Non-pigmented ciliary epithelial cell (primary cell): ENCODE measurements at places on chromosomes 5 and 9.

DNA sequence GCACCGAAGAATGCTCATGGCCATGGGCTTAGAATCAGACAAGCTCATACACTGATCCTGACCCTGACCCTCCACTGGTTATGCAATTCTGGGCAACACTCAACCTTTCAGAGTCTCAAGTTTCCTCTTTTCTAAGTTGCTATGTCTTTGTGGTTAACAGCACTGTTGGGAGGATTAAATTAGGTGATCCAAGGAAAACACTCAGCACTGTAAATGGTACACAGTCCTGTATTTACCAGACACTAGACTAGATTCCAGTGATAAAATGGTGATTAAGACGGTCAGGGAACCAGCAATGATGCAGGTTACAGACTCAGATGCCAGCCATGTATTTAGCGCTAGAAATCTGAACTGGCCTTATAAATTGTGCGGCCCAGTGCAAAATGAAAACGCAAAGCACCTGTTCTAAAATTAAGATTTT, 8.1 kb downstream of the ARL15 start:
- no peak for DNase-seq

GRCh38 chr5:148989567-148989966, 73.3 kb downstream of the SH3TC2 start:
- no peak for DNase-seq

DNA sequence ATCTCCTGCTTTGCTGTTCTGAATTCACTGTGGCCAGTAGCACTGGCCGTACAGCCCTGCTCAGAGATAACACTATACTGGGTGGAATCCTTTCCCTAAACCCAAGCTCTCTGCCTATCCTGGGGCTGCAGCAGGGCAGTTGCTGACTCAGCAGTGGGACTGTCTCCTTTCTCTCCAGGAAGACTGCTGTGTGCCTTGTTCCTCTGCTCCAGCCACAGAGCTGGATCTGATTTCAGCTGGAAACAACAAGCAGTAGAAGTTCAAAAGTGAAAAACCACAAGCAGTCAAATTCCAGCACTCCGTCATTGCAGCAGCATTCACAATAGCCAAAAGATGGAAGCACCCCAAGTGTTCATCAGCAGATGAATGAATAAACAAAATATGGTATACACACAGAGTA, 105.0 kb downstream of the FBXL7 start:
- peak; percentile 63 for DNase-seq

GRCh38 chr5:111493031-111493430, 19.3 kb downstream of the STARD4 start:
- no peak for DNase-seq

DNA sequence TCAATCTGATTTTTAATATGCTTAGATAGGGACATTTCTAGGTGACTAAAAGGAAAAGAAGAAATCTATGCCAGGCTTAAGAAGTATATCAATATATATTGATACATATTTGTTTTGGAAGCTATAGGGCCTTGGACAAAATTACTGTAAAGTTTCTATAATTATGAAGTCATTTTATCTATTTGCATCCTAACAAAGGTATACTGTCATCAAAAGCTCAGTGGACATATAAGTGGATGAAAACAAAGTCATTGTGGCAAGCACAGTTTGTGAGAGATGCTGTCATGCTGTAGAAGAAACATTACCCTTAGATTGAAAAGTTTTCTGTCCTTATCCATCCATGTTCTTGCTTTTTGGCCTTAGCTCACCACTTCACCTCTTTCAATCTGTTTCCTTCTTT, 140.3 kb upstream of the SPEF2 start:
- DNase-seq, result no peak

GRCh38 chr9:115691693-115692092, 461.9 kb upstream of the PAPPA start:
- no peak for DNase-seq

DNA sequence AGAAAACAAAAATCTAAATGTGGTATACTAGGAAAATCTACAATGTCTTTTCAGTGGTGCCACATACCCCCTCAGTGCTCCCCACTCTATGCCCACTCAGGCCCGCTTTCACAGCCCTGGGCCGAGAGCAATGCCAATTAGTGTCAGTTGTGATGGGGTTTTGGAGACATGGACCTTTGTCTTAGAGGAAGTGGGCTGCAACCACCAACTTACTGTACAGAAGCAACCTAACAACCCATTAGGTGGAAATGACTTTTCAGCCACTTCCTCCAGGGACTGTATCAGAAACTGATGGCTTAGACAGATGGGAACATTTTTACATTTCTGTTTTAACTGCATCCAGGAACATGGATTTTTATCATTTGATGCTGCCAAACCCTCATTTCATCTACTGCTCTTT, 268.0 kb downstream of the BNC2 start:
- no peak for DNase-seq

DNA sequence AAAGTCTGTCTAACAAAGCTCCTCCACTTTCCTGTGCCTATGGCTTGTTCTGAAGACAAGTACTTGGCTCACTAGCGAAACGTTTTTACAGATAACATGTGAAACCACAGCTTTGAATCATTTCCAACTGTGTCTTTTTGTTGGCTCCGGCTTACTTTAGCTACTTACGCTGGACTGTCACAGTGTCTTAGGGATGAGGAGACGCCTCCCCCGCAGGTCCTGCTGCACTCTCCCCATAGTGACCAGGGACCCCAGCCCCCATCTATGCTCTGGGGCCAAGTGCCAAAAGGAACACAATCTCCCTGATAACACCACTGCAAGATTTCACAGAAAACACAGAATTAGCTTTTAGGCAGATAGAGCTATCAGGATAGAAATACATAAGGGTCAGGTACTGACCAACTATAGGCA, 219.1 kb downstream of the ADAMTS6 start:
- DNase-seq, result peak; percentile 84

DNA sequence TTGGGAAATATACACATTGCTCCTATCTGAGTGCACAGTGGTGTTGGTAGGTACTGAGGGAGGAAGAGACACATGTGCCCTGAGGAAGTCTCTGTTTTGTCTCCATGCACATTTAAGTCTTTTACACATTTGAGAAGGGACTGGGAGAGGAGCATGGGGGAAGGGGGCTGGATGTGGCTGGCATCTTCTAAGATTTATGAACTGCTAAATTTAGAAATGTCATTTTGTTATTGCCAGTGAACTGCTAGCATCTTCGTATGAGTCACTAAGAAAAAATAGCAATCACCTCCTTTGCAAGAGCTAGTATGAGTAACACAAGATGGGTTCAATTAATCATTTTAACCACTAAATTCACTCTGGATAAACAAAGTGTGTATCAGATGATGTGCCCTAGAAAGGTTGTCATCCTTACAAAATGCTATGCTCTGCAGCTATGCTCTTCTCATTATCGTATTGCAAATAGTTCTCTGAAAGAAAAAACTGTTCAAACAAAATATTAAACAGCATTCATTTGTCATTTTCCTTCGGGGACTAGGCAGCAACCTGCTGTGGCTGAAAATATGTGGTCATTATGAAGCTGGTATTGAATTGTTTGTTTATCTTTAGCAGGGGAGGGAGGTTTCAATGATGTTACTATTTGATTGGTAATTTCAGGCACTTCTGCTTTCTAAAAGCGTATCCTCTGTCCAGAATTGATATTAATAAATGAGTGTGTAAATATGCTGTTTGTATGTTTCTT, 236.5 kb downstream of the DMRTA1 start:
- DNase-seq, result peak; percentile 27

DNA sequence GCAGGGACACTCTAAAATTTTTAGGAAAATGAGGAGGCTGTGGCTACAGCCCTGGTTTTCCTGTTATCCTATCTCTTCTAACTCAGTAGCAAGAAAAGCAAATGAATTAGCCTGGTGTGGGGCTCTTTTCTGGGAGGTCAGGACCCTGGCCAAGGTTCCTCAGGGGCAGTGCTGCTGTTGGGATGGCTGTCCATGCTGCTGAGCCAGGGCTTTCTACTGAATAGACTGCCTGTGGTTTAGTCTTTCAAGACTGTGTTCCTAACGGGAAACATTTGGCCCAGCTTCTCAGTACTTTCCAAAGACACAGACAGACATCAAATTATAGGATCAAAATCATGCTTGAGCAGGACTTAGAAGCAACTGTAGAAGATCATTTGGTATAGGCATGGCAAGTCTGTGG, 18.1 kb downstream of the TNC start:
- no peak for DNase-seq

DNA sequence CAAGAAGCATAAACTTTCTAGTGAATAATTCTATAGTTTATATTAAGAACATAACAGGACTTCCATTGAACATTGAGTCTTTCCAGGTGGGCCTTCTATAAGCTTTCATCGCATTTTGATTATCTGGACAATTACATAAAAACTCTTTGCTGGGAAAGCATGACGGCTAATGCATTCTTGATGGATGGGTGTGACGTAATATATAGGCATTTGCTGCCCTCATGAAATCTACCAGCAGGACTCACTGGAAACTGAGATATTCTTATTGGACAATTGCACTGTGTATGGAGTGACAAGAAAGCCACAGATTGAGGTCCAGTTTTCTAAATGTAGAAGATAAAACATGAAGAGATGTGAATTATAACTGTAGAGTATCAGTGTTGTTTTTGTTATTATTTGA, 15.0 kb downstream of the PTPRD start:
- no peak for DNase-seq

GRCh38 chr5:78495800-78496199, 135.4 kb downstream of the SCAMP1 start:
- DNase-seq, result no peak

GRCh38 chr5:72167257-72167656, 60.0 kb downstream of the MAP1B start:
- DNase-seq, result no peak

- no peak for DNase-seq
These were observed 279.3 kb upstream of the ANKRD55 start for GRCh38 chr5:56512313-56512996.

DNA sequence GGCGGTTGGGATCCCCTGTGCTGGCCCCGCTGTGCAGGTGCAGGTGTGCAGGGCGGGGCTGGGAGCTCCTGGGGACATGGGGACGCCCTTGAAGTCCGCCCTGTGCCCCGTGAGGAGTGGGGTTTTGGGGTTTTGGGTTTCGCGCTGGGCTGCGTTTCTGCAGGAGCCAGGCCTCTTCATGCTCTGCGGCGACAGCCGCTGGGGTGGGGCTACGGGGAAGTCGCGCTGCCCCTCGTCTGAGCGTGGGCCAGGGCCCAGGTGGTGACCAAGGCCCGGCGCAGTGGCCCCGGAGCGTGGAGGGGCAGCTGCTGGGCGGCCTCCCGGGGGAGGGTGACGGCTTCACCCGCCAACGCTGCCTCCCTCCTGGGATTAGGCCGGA, 47.8 kb upstream of the IRX4 start:
- DNase-seq, result no peak

DNA sequence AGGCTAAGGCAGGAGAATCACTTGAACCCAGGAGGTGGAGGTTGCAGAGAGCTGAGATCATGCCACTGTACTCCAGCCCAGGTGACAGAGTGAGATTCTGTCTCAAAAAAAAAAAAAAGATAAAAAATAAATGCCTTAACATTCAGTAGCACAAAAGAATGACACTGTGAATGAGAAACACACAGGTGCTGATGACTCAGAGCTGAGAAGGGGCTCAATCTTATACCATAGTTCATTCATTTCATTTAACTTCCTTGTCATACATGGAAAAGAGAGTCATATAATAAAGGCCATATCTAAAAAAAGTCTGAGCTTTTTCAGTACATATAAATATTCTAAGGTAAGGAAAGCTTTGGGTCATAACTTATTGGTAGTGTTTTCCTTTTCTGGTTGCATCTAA, 40.6 kb downstream of the WWC1 start:
- no peak for DNase-seq

- DNase-seq, result peak; percentile 17
These were observed 61.0 kb upstream of the PRDM9 start for GRCh38 chr5:23446424-23446823.

GRCh38 chr9:113927277-113927676, 51.2 kb downstream of the ZNF618 start:
- DNase-seq, result no peak

GRCh38 chr9:37036371-37036775, 2.3 kb upstream of the PAX5 start:
- no peak for DNase-seq

DNA sequence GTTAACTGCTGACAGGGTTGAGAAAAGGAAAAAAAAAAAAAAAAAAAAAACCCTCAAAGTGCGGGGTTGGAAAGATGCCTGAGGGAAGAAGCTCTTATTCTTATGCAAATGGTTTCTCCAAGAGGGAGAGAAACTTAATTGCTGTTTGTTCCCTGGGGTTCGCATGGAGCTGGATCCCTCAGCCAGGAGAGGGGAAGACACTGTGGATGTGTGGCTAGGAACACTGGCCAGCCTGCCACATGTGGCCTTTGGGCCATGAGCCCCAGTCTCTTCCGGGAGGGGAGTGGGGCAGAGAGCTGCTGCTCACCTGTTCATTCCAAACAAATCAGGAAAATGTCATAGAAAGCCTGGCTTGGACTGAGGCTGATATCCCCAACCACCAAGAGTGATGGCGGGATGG, 9.4 kb upstream of the SCGB3A2 start:
- no peak for DNase-seq

- DNase-seq, result no peak
These were observed 64.2 kb downstream of the PRLR start for GRCh38 chr5:35166043-35166442.

DNA sequence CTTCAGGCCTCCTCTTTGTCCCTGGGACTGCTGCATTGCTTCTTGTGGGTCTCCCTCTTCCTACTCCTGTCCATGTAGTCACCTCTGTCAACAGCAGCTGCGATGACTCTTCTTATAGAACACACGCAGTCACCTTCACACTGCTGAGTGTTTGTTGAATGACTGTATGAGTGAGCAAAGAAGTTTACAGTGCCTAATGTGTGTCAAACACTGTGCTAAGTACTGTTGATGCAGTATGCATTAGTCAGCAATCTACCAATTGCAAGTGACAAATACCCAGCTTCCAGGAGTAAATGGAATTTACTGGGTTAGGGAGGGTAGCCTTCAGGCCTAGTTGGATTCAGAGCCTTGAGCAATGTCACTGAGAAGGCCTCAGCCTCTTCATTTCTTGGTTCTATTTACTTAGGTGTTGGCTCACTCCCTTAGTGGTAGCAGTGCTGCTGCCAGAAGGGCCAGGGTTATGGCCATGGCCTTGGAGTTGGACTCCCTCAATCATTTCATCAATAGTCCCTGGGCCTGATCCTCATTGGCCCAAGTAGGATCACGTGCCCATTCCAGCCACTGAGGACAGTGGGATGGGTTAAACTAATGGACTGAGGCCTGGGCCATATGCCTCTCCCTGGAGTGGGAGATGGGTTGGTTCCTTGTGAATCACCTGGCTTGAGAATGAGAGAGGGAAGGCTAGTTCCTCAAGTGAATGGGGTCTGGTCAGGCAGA, 93.5 kb downstream of the RGS3 start:
- DNase-seq, result no peak
